ENCODE measurements at places on chromosomes 11 and 22.

DNA sequence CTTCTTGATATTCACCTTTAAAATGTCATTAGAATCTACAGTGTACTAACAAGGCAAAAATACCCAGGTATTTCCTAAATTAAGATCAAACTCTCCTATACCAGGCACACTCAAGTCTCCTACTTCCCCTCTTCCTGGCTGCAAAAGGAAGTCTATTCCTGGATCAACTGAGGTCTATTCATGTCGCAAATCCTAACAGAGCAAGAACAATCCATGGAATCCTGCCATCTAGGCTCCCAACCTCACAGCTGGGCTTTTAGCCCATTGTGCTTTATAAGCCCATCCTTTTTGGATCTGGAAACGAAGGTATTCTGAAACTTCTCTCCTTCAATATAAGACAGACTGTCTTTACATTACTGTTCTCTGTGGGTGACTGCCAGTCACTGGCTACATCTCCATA, 161.8 kb downstream of the SOX6 start:
- H3K4me1 ChIP-seq, result peaks cover 23% of the 10 kb centered on the region
- DNase-seq, result no peak
- no peak overlapping the region for H3K4me3 ChIP-seq
- no peak overlapping the region for H3K27ac ChIP-seq
- no peaks in the 10 kb centered on the region for H3K27me3 ChIP-seq

- no peaks in the 10 kb centered on the region for H3K4me1 ChIP-seq
- H3K4me3 ChIP-seq, result no peak overlapping the region
- H3K36me3 ChIP-seq, result no peaks in the 10 kb centered on the region
- H3K27ac ChIP-seq, result no peak overlapping the region
Measured at GRCh38 chr11:89516496-89516895, 25.3 kb upstream of the NOX4 start.

DNA sequence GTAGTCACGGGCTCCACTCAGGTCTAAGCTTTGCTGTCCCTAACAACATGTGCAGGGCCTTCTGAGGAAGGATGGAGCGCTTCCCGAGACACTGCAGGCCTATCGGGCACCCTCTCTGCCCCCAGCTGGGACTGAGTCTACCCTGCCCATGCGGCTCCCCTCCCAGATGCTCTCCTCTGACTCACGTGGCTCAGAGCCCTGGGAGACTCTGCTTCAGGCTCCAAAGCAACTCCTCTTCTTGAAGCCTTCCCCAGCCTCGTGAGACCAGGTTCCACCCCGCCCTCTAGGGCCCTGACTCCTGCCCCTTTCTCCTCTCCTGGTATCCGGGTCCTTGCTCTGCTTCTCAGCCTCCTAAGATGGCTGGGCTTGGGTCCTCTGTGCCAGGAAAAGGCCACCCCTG, 28.4 kb upstream of the ARFGAP3 start:
- no peak overlapping the region for H3K4me3 ChIP-seq
- no peaks in the 10 kb centered on the region for H3K4me1 ChIP-seq
- no peak overlapping the region for H3K27ac ChIP-seq
- H3K36me3 ChIP-seq, result peaks cover 18% of the 10 kb centered on the region

GRCh38 chr22:35376728-35377472, 4.0 kb upstream of the HMOX1 start:
- H3K27ac ChIP-seq, result peak overlapping the region; percentile 48
- no peak overlapping the region for H3K4me3 ChIP-seq
- H3K4me1 ChIP-seq, result peaks cover 25% of the 10 kb centered on the region

- no peaks in the 10 kb centered on the region for H3K4me1 ChIP-seq
- H3K27ac ChIP-seq, result no peak overlapping the region
- H3K27me3 ChIP-seq, result no peaks in the 10 kb centered on the region
- no peak overlapping the region for H3K4me3 ChIP-seq
Measured at GRCh38 chr11:108235633-108236032, 12.8 kb downstream of the ATM start.

GRCh38 chr11:103680826-103681225, 355.6 kb upstream of the DDI1 start:
- no peak overlapping the region for H3K4me3 ChIP-seq
- H3K27ac ChIP-seq, result no peak overlapping the region
- DNase-seq, result no peak

DNA sequence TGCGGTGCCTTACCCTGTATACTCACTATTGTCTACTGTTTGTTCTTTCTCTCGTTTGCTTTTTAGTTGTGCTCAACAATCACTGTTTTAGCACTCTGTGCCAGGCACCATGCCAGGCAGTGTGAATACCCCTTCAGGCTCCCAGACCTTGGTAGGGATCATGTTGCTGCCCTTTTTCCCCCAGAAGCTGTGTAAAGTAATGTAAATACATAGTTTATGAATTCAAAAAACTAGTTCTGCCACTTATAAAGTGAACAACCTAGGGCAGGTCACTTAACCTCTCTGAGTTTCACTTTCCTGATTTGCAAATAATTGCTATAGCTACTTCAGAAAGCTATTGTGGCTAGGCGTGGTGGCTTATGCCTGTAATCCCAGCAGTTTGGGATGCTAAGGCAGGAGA, 81.0 kb upstream of the CTSC start:
- DNase-seq, result no peak
- peaks cover 12% of the 10 kb centered on the region for H3K4me1 ChIP-seq
- H3K36me3 ChIP-seq, result no peaks in the 10 kb centered on the region
- no peaks in the 10 kb centered on the region for H3K27me3 ChIP-seq

- no peak for DNase-seq
- no peak overlapping the region for H3K27ac ChIP-seq
- H3K4me3 ChIP-seq, result no peak overlapping the region
- H3K36me3 ChIP-seq, result no peaks in the 10 kb centered on the region
Measured at GRCh38 chr11:126431401-126432064, 76.0 kb downstream of the ST3GAL4 start.

DNA sequence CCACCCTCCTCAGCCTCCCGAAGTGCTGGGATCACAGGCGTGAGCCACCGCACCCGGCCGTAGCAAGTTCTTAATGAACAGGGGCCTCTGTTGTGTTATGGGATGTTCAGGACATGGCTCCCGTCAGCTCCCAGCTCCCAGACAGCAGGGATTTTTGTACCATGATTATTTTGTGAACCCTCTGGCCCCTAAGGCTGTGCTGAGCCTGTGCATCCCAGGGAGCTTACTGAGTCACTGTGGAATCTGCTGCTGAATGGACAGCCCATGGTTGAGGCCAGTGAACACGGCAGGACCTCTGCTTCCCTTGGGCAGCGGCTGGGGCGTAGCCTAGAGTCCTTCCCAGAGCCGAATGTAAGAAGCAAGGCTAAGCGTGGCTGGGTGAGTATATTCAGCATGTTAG, 245.2 kb downstream of the NTM start:
- no peaks in the 10 kb centered on the region for H3K36me3 ChIP-seq
- no peak for DNase-seq
- no peaks in the 10 kb centered on the region for H3K4me1 ChIP-seq
- peaks cover 49% of the 10 kb centered on the region for H3K27me3 ChIP-seq
- no peak overlapping the region for H3K4me3 ChIP-seq

DNA sequence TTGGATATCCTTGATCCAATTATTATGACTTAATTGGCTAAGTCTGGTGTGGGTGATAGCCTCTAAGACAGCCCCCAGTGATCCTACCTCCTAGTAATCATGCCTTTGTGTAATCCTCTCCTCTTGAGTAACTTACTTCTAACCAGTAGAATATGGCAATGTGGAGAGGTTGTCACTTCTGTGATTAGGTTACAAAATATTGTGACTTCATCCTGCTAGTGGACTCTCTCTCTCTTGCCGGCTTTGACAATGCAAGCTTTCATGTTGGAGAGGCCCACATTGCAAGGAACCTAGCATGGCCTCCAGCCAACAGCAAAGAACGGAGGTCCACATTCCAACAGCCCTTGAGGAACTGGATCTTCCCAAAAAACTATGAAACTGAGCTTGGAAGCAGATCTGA, 19.5 kb downstream of the YPEL4 start:
- H3K27me3 ChIP-seq, result peaks cover 15% of the 10 kb centered on the region
- no peaks in the 10 kb centered on the region for H3K4me1 ChIP-seq
- H3K4me3 ChIP-seq, result no peak overlapping the region
- H3K36me3 ChIP-seq, result no peaks in the 10 kb centered on the region
- H3K27ac ChIP-seq, result no peak overlapping the region
- no peak for DNase-seq

DNA sequence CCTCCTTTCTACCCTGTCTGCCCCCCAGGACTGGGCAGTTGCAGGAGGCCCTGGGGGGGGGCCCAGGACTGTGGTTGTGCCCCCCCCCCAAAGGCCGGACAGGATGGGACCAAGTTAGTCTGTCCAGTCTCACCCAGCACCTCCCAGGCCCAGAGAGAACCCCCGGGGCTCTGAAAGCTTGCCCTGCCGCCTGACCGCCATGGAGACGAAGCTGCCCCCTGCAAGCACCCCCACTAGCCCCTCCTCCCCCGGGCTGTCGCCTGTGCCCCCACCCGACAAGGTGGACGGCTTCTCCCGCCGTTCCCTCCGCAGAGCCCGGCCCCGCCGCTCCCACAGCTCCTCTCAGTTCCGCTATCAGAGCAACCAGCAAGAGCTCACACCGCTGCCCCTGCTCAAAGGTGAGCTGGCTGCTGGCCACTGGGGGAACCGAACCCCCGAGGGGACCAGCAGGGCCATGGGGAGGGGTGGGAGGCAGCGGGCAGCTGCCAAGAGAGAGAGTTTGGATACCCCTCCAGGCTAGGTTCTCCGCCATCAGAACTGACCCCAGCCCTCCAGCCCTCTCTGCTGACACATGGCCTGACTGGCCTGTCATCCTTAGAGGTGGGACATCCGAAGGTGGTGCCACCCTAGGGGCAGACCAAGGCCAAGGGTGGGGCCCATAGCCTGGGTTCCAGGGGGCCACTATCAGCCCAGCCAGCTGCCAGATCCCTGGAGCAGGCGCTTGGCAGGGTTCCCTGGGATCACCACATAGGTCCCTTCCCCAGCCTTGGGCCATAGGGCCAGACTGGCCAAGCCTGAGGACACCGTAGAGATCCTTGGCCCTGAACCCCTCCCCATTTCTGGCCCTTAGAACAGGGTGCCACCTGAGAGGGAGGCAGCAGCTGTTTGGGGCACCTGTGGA, 1.3 kb downstream of the PPP2R5B start:
- no peak overlapping the region for H3K27ac ChIP-seq
- H3K4me3 ChIP-seq, result peak overlapping the region; percentile 69
- no peak for DNase-seq
- H3K4me1 ChIP-seq, result peaks cover 8% of the 10 kb centered on the region
- H3K27me3 ChIP-seq, result no peaks in the 10 kb centered on the region

DNA sequence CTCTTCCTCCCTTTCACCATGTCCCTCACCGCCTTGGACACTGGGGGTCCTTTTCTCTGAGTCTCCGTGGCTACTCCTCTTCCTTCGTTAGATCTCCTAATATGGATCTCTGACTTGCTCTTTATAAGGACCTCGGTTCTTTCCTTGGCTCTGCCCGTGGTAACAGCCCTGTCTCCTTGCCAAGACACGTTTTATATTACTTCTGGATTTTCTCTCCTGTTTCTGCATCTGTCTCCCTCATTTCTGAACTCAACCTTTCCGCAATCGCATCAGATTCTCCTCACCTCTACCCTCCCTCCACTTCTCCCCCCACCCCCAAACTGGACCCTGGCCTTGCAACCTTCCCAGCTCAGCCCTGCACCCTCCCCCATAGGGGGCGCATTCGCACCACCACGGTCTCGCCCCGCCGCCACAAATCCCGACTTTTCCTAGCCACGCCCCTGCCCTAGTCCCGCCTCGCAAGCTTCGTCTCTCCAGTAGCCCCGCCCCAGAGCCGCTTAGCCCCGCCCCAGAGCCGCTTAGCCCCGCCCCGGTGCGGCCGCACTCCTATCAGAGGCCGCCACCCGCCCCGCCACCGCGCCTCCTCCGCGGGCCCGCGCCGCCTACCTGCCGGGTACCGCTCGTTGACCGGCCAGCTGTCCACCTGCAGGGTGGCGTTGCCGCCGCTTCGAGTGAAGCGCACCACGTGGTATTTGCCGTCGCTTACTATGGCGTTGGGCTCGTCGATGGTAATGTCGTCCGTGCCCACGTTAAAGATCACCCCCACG, 39.0 kb downstream of the SLC22A12 start:
- no peaks in the 10 kb centered on the region for H3K27me3 ChIP-seq
- DNase-seq, result peak; percentile 37
- no peaks in the 10 kb centered on the region for H3K36me3 ChIP-seq
- no peak overlapping the region for H3K27ac ChIP-seq
- no peak overlapping the region for H3K4me3 ChIP-seq
- no peaks in the 10 kb centered on the region for H3K4me1 ChIP-seq
